Naive B cell (primary cell): ENCODE measurements at places on chromosomes 2 and 18. TPM values are rescaled to one million over a fixed set of nuclear protein-coding genes. Genes with fewer than 3 reads are reported as not detected.

- no peak for DNase-seq
These were observed 1547.1 kb upstream of the PIK3C3 start for GRCh38 chr18:40407909-40408308.

GRCh38 chr2:212402316-212402715 lies 136.3 kb downstream of the ERBB4 start:
- no peak for DNase-seq

RNF152 gene
- not detected for polyA plus RNA-seq

- DNase-seq: no peak
These were observed 151.6 kb downstream of the RTN4 start for GRCh38 chr2:54898456-54899226.

DSG1 gene
- not detected for polyA plus RNA-seq

TTC31 gene
- 22.2 TPM for polyA plus RNA-seq

FTCDNL1 gene
- polyA plus RNA-seq: 2.8 TPM

DNA sequence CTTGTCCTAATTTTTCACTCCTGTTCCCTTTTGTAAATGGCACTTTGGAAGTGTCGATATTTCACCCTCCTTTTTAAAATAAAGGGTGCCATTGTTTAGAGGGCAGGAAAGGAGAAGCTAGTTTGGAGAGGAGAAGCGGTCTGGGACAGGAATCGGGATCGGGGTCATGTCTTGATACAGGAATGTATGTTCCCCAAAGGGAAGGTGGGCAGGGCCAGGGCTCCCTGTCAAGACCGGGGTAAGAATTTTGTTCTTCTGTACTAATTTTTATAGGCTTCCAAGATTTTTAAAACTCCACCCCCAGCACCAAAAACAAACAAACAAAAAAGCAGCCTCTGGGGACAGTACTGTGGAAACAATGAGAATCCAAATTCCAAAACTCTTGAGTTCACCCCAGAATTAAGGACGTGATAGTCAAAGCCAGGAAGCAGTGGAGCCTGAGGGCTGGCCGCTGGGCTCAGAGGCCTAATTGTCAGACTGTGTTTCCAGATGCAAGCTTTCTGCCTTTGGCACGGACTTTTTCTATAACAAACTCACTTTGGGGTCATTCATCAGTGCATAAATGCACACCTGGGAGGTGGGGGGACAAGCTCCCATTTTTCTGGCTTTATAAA lies 250.4 kb upstream of the SIX2 start:
- no peak for DNase-seq
